ENCODE measurements at places on chromosomes 11 and 22.

- no peak for ATAC-seq
Measured at GRCh38 chr11:120792306-120792705, 231.6 kb upstream of the TBCEL start.

DNA sequence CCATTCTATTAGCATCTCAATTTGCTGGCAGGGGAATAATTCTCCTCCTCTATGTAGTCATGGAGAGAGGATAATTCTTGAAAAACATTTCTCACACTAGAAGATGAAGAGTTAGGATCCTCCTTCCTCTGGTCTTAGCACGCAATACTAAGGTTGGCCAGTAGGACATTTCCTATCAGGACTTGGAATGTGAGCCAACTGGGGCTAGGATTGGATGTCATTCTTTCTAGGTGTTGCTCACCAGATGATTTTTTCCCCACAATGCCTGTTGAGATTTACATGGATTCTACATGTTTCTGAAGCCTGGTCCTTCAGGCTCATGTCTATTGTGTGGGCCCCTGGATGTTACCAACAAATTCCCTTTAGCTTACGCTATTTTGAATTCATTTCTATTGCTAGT lies 28.0 kb downstream of the SLN start:
- no peak for ATAC-seq

DNA sequence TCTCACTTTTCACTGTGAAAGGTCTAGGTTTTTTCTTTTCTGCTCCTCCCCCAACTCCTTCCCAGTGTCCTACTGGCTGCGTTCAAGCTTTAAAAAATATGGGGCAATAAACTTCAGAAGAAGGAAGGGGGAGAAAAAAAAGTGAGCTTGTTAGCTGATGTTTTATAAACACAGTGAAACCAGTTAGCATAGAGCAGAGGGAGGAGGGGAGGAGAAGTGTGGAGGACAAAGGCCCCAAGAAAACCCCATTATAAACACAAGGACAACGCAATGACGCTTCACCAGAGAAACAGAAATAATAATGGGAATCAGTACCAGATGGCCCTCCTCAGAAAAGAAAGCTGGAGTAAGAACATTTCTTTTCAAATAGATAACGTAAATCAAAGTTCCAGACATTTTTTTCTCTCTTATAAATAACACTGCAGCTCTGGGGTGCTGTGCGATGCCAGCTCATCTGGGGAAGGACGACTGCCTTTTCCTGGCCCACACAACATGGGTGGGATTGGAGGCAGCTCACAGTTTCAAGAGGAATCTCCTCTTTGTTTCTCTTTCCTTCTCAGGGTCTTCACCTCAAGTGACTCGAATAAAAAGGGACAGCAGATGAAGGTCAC lies 235.4 kb upstream of the NARS2 start:
- ATAC-seq = no peak

DNA sequence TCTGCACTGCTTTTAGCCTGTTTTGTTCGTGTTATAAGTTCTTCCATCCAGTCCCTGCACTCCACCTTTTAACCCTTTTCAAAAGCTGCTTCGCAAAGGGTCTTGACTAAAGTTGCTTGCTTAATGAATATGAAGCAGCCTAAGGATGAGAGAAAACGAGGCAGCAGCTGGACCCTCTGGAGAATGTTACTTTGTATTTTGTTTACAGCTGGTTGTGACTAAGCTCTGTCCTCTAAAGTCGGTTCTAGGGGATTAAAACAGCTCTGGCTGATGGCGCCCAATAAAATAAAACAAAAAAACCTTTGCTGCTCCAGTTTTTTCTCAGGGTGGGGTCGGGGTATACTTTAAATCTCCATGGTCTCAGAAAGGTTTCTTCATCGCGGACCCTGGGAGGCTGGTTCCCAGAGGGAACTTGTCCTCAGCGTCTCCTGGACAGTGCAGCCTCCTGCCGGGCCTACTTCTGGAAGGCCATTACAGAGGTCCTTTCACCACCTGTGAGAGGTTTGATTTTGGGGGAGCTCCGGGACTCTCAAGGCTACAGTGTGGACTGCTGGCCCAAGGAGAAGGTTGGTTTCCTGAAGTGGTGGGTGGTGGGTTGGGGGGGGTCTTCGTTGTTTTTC lies 836 bp upstream of the RBM4 start:
- no peak for ATAC-seq

DNA sequence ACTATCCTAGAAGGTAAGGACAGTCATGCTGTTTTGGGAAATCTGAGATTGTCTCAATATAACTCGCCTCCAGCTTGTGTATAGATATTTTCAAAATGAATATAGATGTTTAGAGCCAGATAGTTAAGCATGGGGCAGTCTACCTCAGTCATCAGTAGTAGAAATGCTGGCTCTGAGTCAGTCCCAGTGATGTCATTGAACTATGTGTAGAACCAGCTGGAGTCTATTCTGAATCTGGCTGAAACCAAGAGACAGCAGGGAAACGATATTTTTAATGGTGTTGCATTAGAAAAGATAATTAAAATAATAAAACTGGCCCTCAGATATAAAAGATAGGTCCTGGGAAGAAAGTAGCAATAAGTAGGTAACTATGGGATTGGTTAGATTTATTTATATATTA lies 25.9 kb downstream of the PIWIL4 start:
- no peak for ATAC-seq

DNA sequence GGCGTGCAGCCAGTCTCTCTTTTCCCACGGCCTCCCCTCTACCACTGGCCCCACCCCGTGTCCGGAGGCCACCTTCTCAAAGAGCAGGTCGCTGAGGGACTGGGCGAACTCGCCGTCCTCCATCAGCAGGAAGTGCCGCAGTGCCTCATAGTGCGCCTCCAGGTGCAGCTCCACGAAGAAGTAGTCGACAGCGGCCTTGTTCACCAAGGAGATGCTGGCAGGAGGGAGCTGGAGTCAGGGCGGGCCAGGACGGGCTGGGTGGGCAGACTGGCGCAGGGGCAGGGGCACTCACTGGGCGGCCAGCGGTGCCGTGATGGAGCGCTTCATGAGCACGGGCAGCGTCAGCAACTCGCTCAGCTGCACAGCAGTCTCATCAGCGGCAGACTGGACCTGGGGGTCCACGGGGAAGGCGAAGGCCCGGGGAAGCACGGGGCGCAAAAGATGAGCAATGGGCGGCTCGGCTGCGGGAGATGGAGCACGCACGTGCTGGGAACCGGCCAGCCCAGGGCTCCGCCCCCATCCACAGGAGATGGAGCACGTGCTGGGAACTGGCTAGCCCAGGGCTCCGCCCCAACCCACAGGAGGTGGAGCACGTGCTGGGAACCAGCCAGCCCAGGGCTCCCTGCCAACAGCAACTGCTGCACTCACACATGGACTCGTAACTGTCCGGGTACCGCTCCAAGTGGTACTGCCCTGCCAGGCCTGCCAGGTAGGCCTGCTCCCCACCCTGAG lies 18.4 kb downstream of the SELENOO start:
- peak; percentile 84 for ATAC-seq

GRCh38 chr11:27188696-27189095 lies 148.1 kb downstream of the BBOX1 start:
- no peak for ATAC-seq

GRCh38 chr11:94638902-94639373 lies 71.8 kb downstream of the PIWIL4 start:
- peak; percentile 73 for ATAC-seq

- ATAC-seq = no peak
Measured at GRCh38 chr11:72135891-72136683, 562 bp downstream of the FOLR3 start.

GRCh38 chr11:2169005-2169378 lies 2.6 kb downstream of the TH start:
- ATAC-seq = no peak

- ATAC-seq = no peak
Measured at GRCh38 chr11:96925862-96926261, 536.0 kb downstream of the JRKL start.

DNA sequence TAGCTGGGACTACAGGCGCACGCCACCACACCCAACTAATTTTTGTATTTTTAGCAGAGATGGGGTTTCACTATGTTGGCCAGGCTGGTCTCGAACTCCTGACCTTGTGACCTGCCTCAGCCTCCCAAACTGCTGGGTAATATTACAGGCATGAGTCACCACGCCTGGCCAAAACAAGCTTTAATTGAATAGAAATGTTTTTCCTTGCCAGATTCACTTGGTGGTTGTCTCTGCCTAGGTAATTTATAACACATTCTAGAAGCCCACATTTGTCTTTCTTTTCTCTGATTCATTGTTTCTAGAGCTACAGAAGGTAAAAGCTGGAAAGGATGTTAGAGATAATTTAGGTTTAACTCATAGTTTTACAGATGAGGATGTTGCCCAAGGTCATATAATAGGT lies 41.3 kb downstream of the CECR2 start:
- ATAC-seq = no peak

GRCh38 chr11:37929100-37929653 lies 1331.1 kb upstream of the RAG2 start:
- no peak for ATAC-seq

- ATAC-seq = no peak
Measured at GRCh38 chr22:47295226-47295901, 532.9 kb downstream of the TBC1D22A start.

- no peak for ATAC-seq
Measured at GRCh38 chr22:45268167-45268957, 16.4 kb upstream of the UPK3A start.

GRCh38 chr11:340539-341512 lies 20.2 kb upstream of the IFITM3 start:
- no peak for ATAC-seq

- ATAC-seq = no peak
Measured at GRCh38 chr11:130790689-130791088, 125.6 kb downstream of the SNX19 start.

DNA sequence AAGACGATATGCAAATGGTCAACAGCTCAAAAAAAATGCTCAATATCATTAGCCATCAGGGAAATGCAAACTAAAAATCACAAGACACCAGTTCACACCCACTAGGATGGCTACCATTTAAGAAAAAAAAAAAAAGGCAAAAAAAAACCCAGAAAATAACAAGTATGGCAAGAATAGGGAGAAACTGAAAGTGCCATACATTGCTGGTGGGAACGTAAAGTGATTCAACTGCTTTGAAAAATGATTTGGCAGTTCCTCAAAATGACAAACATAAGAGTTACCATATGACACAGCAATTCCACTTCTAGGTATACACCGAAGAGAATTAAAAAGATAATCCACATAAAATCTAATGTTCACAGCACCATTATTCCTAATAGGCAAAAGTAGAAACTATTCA lies 47.5 kb downstream of the PICALM start:
- no peak for ATAC-seq

DNA sequence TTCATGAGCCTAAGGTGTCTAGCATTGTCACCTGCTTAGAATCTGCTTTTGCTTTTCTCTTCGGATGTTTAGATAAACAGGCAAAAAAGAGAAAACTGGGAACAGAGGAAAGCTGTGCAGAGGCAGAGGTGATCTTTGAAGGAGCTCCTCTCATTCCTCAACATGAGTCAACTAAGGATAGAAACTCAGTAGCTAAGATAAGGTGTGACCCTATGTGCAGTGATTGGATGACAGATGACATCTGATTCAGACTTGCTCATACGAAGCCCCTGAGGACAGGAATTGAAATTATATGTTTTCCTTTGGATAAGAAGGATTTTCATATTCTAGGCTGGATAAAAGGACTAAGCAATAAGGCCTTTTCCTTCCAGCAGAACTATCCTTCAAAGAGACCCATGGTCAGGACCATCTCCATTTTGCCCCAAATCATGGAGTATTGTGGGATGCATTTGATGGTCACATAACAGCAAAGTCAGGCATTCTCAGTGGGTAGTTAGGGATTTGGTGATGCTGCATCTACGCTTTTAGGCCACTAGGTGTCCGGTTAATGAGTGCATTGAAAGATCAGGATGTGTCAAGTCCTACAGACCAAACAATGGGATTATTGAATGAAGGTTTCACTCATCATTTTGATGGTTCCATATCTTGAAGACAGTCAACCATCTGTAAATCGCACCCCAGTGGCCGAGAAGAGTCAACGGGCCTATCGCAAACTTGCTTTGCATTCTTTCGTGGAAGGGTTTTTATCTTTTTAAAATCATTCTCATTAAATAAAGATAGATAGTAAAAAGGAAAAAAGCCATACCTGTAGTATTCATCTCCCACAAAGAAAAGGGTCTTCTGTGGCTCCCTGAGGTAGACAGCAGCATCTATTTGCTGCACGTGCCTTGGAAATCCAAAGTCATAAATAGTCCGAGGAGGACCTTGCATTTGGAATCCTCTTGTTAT lies 32.2 kb downstream of the MMP20 start:
- no peak for ATAC-seq

GRCh38 chr11:26332572-26332915 lies 614 bp downstream of the ANO3 start:
- ATAC-seq = peak; percentile 8

DNA sequence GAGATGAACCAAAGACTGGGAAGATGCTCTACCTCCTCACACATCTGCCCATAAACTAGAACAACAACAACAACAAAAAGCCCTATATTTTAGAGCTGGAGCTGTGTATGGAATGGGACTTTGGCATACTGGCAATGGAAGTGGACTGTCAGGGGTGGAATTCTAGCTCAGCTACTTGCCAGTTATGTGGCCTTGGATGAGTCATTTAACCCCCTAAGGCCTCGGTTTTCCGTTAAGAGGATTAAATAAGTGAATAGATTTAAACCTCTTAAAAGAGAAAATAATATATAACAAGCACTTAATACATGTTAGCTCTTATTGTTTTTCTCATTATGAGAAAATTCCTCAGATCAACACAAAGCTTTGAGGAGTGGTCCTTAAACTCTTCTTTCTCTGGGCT lies 195.0 kb downstream of the KIF18A start:
- ATAC-seq = no peak

- no peak for ATAC-seq
Measured at GRCh38 chr22:48485149-48486133, 1342.2 kb downstream of the BRD1 start.

DNA sequence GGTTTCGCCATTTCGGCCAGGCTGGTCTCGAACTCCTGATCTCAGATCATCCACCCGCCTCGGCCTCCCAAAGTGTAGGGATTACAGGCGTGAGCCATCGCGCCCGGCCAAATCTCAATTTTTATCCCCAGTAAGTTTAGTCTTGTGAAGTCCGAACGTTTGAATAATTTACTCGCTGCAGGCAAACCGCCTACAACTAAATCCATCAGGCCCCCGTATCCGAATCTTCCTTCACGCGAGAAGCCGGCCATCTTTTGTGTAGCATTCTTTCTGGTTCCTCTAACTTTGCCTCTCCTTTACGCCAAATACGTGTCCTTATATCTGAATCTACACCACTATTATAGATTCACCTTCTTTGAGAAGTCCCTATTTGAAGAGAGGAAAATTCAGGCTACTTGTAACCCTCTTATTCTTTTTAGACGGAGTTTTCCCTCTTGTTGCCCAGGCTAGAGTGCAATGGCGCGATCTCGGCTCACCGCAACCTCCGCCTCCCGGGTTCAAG lies 581 bp upstream of the EIF3L start:
- no peak for ATAC-seq

GRCh38 chr11:108788565-108789199 lies 123.8 kb downstream of the DDX10 start:
- ATAC-seq = no peak

- ATAC-seq = no peak
Measured at GRCh38 chr11:104891135-104891534, 7.1 kb downstream of the CASP12 start.

- ATAC-seq = no peak
Measured at GRCh38 chr11:121503051-121503450, 50.3 kb upstream of the SORL1-AS1 start.
